ENCODE measurements at places on chromosomes 3 and 15. TPM values are rescaled to one million over a fixed set of nuclear protein-coding genes. Genes with fewer than 3 reads are reported as not detected.

Gene RPP25
- 16.1 TPM for polyA plus RNA-seq

Gene CEP97
- polyA plus RNA-seq, result 0.69 TPM

Gene MYLK
- 155 TPM for polyA plus RNA-seq

Gene PRR23A
- not detected for polyA plus RNA-seq

Gene UPK1B
- polyA plus RNA-seq, result not detected

Gene FSIP1
- polyA plus RNA-seq, result 1.4 TPM

Gene GP5
- polyA plus RNA-seq, result not detected

Gene CCNB2
- polyA plus RNA-seq, result 7.8 TPM

Gene CAND2
- 1.5 TPM for polyA plus RNA-seq

Gene CAMK1
- polyA plus RNA-seq, result 14.0 TPM

Gene FAM43A
- polyA plus RNA-seq, result 62.8 TPM

Measured in sigmoid colon (tissue), 7 donors.